ENCODE measurements at places on chromosomes 3 and 15.

GRCh38 chr3:143140550-143140949 is 21.0 kb downstream of the CHST2 start:
- no peak for DNase-seq

DNA sequence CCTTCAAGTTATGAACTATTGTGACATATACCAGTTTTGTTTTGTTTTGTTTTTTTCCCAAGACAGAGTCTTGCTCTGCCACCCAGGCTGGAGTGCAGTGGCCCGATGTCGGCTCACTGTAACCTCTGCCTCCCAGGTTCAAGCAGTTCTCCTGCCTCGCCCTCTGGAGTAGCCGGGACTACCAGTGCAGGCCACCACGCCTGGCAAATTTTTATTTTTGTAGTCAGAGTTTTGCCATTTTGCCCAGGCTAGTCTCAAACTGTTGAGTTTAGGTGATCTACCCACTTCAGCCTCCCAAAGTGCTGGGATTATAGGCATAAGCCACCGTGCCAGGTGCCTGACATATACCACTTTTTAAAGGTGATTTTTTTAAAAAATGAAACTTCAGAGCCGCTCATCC is 74.6 kb downstream of the ARRDC4 start:
- no peak for DNase-seq

DNA sequence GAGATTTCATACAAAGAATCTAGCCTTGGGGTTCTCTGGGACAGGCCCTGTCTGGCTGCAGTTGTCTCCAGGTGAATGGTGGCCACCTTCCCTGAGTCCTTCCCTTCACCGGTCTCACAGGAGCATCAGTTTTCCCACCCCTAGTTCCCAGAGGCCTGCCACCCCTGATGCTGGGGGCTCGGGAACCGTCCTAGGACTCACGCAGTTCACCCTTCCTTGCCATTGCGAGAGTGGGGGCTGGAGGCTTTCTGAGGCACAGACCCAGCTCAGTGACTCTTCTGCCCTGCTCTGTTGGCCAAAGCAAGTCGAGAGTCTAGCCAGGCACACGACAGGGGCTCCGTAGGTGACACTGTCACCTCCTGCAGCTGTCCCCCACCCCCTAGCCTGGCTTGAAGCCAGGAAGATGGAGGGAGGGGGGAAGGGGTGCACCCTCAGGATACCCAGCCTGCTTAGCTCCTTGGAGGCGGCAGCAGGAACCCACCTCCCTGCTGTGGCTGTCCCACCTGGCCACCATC is 130.3 kb downstream of the NUP210 start:
- DNase-seq: no peak

GRCh38 chr3:38608961-38609360 is 40.5 kb downstream of the SCN5A start:
- DNase-seq: no peak

- DNase-seq: no peak
These were observed 46.5 kb downstream of the KLHL25 start for GRCh38 chr15:85748176-85748575.

DNA sequence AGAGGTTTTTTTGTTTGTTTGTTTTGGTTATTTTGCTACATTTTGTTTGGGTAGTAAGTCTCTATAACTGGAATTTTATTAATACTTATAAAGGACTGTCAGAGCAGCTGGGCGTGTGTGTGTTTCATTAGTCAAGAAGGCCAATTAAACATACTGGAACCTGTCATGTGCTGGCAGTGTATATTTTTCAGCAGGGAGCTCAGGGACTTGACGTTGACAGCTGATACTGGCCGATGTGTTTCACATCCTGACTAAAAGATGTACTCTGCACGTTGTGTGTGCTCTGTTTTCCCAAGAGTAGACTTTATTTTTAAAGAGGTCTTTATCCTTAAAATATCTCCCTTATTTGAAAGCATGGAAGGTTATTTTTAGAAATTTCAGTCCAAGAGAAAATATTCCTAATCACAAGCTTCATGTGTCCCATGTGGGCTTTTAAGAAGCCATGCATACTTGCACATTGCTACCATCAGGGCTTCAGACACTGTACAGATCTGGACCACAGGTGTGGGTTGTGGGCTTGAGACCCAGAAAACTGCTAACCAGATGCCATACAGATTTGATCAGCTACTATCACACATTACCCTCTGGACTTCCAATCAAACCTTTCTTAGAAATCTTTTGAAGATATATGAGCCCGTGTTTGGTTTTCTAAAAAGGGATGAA is 135.9 kb downstream of the FEZF2 start:
- DNase-seq: no peak

GRCh38 chr3:52777959-52778805 is 783 bp downstream of the ITIH1 start:
- DNase-seq: no peak

- DNase-seq: no peak
These were observed 326.5 kb upstream of the GBE1 start for GRCh38 chr3:82087958-82088357.

- DNase-seq: no peak
These were observed 1106.0 kb downstream of the OTOL1 start for GRCh38 chr3:162602619-162603018.

- DNase-seq: no peak
These were observed 63.2 kb upstream of the MNS1 start for GRCh38 chr15:56528136-56528535.

DNA sequence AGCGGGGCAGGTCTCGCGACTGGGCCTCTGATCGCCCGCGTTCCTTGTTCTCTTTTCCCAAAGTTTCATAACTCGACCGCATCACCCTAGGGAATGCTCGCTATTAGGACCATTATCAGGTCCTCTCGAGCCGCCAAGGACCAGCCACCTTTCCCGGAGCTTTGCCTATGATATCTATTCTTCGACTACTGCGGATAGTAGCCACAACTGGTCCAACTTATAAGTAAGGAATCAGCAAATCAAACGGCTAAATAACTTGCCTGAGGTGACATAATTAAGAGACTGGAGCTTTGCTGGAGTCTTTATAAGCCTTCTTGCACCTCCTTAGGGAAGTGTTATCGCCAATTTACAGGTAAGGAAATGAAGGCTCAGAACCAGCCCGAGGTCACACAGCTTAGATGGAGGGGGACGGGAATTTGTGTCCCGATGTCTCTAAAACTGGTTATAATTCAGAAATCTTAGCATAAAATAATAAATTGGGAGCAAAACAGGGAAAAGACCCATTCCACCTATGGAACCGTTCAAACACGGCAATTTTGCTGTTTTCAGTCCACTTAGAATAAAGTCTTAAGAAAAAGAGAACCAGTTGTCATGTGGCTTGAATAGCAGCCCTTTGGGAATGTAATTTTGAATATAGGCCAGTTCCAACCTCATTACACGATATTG is 479 bp upstream of the PLD1 start:
- no peak for DNase-seq

GRCh38 chr15:85150130-85150480 is 168.4 kb downstream of the PDE8A start:
- no peak for DNase-seq

DNA sequence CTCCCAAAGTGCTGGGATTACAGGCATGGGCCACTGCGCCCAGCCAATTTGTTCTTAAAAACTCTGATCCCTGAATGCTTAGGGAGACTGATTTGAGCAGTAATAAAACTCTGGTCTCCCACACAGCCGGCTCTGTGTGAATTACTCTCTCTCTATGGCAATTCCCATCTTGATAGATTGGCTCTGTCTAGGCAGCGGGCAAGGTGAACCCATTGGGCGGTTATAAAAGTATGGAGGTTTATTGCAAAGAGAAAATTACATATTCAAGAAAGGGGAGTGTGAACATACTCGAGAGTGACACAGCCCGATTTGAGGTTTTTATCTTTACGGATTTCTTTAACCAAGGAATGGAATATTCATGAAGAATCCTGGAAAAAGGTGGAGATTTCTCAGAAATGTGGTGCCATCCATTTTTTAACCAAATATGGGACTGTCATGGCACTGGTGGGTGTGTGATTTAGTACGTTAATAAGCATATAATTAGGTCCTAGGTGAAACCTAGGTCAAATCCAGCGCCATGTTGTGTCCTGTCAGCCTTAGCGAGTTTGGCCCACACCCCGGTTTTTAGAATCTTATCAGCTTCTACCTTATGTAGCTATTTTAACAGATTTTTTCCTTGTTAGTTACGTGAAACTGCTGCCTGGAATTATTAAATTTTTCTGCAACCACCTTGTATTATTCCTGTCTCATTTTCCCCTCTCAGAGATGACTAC is 7.2 kb upstream of the GMPS start:
- no peak for DNase-seq

DNA sequence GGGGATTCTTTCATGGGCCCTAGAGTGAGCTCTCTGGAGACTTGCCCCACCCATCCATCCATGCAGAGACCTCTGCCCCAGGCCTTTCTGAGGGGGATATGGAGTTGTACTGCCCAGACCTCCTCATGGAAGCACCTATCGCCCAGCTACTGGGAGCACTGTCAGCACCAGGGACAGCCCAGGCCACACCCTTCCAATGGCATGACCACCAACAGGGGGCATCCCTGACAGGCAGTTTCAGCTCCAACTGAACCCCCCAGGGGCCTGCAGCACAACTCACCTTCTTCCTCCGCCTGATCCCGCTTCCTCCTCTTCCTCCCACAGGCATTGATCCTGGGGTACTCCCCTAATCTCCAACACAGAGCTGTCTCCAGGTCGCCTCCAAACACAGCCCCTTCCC is 21.8 kb downstream of the MRPS11 start:
- no peak for DNase-seq

DNA sequence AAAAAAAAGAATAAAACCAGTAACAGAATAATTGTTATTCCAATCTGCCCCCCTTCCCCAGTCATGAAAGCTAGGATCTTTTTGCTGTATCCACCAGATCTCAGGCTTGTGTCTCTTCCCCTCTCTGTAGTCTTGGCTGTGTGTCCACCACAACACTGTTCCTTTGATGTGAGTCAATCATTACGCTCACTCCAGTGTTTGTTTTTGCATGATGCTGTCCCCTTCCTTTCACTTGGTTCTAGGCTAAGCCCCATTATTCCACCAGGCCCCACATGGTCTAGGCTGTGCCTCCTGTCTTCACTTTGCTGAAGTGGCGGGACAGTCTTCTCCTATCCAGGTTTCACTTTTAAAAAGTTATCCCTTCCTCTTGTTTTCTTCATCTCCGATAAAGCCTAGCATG is 13.6 kb downstream of the ACKR2 start:
- DNase-seq: no peak

DNA sequence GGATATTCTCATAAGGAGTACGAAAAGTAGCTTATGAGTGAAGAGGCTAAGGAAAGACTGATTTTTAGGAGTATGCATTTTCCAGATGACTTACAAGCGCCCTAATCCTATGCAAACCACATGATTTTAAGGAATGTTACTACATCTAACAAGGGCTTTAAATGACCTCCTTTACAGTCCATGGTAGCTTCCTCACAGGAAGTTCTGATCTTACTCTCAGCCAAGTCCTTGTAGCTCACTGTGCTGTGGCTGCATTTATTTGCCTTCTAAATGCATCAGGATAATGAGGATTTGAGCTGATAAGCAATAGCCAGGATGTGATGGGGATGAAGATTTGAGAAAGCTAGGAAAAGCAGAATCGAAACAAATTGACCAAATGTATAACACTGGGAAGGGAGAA is 896.0 kb downstream of the MCTP2 start:
- no peak for DNase-seq

GRCh38 chr15:74960995-74961588 is 4.5 kb upstream of the RPP25 start:
- DNase-seq: no peak

GRCh38 chr3:134622806-134623365 is 27.9 kb downstream of the KY start:
- no peak for DNase-seq

- DNase-seq: no peak
These were observed 21.1 kb upstream of the SNRPN start for GRCh38 chr15:24933716-24934115.

DNA sequence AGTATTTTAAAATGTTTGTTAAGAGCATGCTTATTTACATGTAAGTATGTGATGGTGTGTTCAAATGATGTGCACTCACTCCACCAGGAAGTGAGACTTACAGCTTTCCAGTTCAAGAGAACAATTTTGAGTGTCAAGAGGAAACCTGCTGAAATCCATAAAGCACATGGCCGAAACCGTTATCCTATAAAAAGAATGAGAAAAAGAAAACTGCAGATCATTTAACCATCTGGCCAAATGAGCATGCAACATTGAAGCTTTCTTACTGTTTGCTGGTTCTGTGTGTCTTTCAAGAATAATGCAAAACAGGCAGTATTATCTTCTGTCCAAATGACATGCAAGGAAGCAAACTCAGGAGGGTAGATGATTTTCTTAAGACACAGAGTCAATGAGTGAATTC is 26.3 kb downstream of the GABRR3 start:
- no peak for DNase-seq

DNA sequence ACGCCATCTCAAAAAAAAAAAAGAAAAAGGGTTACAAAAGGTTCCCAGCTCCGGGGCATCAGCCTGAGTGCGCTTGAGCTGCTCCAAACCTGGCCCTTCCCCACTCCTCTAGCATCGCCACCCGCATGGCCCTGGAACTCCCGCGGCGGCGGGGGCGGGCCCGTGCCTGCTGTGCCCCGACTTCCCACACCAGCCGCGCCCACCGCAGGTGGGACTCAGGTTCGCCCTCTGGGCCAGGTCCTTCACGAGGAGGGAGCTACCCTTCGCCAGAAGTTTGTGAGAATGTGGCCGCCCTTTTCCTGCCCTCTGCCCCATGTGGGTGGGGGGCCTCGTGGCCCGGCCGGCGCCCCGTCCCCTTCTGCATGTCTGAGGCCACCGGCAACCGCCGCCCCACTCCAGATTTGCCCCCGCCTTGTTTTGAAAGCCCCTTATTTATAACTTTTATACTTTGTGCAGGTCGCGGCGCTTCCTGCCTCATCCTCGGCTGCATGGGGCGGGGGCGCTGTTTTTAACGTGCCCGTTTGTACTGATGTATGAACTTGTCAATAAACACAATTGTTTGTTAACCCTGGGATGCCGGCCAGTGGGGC is 507 bp upstream of the JMJD7 start:
- peak; percentile 23 for DNase-seq

DNA sequence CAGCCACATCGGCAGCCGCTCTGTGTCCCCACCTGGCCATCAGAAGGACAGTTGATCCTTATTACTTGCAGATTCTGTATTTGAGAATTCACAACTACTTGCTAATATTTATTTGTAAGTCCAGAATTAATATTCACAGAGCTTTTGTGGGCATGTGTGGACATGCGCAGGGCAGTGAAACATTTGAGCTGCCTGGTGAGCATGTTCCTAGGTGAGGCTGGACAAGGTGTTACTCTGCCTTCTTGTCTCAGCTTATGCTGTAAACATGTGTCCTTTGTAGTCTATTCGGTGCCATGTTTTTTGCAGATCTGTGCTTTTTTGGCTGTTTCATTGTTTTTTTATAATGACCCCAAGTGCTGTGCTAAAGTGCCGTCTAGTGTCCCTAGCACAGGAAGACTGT is 15.6 kb downstream of the FAH start:
- no peak for DNase-seq

DNA sequence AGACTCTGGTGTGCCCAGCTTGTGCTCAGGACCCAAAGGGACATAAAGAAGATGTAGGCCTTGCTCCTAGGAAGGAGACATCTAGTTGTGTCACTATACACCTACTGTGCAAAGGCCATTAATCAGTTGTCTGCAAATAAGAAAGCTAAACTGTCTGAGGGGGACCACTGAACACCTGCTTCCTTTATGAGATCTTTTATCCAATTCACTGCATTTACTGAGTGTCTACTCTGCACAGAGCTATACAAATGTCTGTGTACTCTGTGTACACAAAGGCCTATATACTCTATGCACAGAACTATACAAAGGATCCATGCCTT is 124.8 kb downstream of the CTNNB1 start:
- no peak for DNase-seq
